H9 (cell line): ENCODE measurements at places on chromosomes 1 and 21.

DNA sequence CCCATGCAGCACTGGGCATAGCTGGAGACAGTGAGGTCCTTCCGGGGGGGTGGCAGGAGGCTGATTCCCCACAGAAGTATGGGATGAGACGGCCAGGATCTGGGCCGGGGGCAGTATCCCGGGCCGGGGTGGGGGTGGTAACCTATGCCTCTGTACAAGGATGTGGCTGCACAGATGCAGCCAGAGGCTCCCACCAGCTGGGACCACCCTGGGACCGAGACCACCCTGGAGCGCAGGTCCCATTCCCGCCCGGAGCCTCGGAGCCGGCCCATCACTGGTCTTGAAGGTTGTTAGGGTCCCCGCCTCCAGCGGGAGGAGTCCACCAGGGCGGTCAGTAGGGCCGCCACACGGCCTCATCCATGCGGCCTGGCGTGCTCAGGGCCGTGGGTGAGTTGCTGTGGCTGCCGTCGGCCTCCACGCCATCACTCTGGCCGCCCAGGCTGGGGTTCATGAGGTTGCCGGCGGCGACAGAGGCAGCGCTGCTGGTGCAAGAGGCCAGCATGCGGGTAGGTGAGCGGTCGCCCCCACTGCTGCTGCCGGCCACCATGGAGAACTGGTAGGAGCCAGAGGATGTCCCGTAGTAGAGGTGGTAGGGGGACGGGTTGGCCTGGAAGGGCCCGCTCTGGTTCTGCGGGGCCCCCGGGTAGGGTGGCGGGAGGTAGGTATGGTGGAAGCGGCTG is 28.1 kb downstream of the RUNX3 start:
- H3K4me3 ChIP-seq, result no peak overlapping the region
- peak; percentile 27 for DNase-seq
- H3K4me1 ChIP-seq, result no peaks in the 10 kb centered on the region
- no peaks in the 10 kb centered on the region for H3K27me3 ChIP-seq

GRCh38 chr21:39319814-39320332 is 6.4 kb upstream of the BRWD1 start:
- H3K27me3 ChIP-seq, result no peaks in the 10 kb centered on the region
- H3K4me3 ChIP-seq, result no peak overlapping the region
- DNase-seq, result no peak
- no peak overlapping the region for H3K27ac ChIP-seq
- H3K4me1 ChIP-seq, result no peaks in the 10 kb centered on the region
- no peaks in the 10 kb centered on the region for H3K36me3 ChIP-seq

GRCh38 chr1:147585640-147586383 is 44.5 kb downstream of the BCL9 start:
- peaks cover 40% of the 10 kb centered on the region for H3K27me3 ChIP-seq
- H3K36me3 ChIP-seq, result peaks cover 7% of the 10 kb centered on the region
- no peak for DNase-seq
- no peak overlapping the region for H3K4me3 ChIP-seq

DNA sequence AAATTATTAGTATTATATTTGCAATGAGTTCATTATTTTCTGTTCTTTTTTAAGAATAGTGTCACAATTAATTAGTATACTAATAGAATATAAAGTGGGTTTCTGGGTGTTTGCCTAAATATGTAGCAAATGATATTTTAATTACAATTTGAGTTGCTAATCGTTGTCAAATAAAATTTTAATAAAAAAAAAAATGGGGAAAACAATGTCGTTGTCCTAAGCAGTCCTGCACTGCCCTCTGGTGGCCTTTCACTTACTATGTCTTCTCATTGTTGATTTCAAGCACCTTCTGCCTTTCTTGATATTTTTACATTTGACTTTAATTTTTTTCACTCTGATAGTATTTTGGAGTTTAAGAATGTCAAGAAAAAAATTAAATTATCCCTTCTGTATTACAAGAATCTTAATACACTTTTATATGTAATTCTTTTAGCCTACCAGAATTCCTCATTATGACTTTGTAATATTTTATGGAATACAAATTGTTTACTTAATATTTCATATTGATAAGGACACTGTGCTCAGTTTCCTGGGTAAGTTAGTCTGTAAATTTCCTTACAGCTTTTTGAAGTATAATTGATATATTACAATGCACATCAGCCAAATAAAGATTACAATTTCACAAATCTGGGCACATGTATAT is 104.5 kb upstream of the FMN2 start:
- H3K4me3 ChIP-seq, result no peak overlapping the region
- peaks cover 23% of the 10 kb centered on the region for H3K36me3 ChIP-seq
- H3K27ac ChIP-seq, result no peak overlapping the region
- no peaks in the 10 kb centered on the region for H3K4me1 ChIP-seq
- DNase-seq, result no peak
- H3K27me3 ChIP-seq, result no peaks in the 10 kb centered on the region
